ENCODE measurements at places on chromosomes 12 and 14.

DNA sequence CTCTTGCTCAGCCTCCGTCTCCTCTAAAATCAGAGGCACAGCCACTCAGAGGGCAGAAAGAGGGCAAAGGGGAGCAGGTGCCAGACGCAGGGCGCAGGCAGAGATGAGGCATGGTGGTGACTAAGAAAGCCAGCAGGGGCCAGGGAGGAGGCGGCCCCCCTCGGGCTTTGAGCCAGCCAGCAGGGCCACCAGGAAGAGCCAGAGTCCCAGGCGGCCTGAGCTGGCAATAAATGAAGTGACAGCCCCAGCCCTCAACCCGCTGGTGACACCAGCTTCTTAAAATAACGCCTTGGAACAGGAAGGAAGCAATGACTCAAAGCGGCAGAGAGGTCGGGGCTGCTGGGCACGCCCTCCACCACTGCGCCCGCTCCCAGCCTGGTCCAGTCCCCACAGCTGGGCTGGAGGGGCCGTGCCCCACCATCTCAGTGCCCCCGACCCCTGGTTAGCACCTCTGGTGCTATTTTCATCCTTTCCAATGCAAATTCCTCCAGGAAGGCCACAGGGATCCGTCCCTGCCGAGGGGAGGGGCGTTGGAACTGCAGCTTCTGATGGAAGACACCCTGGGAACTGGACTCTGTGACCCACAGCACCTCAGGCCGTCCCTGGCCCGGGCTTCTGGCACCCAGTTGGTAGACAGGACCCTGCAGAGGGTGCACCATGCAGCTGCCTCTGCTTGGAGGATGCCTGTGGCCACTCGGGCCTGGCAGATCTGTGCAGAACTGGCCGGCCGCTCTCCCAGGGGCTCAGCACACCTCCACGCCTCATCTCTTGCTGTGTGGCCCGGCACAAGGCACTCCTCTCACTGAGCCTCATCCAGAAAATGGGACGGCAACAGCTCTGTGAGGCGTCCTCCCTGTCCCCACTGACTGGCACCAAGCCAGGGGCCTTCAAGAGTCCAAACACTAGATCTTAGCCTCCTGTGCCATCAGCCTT, 113.7 kb downstream of the NCOR2 start:
- DNase-seq = no peak

DNA sequence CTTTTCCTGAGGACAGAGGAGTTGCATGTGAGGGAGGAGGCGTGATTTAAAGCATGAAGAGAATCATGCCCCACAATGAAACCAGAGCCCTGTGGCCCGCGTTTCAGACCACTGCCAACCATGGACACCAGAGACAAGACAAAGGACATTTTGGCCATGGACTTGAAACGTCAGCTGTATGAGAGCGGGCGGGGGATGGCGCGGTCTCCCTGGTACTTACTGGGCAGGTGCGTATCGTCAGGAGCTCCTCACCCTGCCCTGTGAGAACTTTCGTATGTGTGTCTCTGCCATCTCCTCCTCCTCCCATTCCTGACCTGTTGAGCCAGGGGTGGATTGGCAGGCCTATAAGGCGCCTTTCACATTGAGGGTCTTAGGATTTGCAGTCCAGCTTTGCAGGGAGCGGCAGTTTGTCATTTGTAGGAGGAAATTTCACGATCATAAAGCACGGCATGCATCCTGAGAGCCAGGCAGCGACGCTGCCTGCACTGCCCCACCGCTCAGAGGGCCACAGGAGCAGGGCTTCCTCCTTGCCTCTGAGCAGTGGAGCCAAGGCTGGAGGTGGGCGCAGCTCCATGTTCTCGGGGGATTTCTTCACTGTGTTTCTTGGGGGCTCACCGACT, 22.2 kb downstream of the SFSWAP start:
- no peak for DNase-seq

DNA sequence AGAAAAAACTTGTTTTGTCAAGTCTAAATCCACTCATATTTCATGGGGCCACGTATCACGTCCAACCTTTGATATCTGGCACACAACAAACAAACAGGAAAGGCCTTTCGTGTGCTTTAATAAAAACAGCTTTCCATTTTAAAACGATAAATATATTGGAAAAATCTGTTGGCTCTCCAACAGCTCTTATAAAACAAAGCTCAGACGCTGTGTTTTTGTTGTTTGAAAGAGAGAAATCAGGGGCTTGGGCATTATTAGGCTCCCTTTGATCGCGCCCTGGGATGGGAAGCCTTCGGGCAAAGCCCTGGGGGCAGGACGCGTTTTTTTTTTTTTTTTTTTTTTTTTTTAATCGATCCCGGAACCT, 429 bp upstream of the PLEKHA5 start:
- DNase-seq = no peak

- DNase-seq = no peak
These were observed 199.8 kb upstream of the ARHGAP5 start for GRCh38 chr14:31877255-31877798.

- no peak for DNase-seq
These were observed 79.7 kb downstream of the RIMBP2 start for GRCh38 chr12:130636370-130636769.

- DNase-seq = no peak
These were observed 38.0 kb downstream of the LTBP2 start for GRCh38 chr14:74574090-74574433.

GRCh38 chr12:53712059-53712643, 15.1 kb downstream of the CALCOCO1 start:
- no peak for DNase-seq

DNA sequence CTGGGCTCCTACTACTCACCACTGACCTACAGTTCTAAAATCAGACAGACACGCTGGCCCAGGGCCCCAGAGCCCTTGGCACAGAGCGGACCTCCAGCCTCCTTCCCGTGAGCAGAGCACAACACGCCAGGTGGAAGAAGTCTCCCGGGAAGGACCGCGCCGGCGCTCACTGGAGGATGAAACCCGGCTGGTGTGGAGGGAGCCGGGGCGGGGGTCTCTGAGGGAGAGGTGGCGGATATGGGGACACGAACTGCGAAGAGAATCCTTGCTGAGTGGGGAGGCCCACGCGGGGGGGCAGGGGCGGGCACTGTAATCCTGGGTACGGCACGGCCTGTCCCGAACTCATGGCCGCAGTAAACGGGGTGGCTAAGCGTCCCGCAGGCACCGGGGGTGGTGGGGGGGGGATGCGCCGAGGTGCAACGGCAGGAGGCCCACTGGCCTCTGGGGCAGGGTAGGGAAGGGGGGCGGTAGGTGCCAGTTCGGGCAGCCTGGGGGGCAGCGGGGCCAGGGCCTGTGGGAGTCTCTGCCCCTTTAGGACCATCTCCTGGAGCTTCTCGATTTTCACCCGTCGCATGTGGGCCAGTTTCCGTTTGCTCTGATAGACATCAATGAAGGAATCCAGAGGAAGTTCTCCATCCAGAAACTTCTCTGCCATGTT, 28.8 kb downstream of the VPS37B start:
- no peak for DNase-seq

DNA sequence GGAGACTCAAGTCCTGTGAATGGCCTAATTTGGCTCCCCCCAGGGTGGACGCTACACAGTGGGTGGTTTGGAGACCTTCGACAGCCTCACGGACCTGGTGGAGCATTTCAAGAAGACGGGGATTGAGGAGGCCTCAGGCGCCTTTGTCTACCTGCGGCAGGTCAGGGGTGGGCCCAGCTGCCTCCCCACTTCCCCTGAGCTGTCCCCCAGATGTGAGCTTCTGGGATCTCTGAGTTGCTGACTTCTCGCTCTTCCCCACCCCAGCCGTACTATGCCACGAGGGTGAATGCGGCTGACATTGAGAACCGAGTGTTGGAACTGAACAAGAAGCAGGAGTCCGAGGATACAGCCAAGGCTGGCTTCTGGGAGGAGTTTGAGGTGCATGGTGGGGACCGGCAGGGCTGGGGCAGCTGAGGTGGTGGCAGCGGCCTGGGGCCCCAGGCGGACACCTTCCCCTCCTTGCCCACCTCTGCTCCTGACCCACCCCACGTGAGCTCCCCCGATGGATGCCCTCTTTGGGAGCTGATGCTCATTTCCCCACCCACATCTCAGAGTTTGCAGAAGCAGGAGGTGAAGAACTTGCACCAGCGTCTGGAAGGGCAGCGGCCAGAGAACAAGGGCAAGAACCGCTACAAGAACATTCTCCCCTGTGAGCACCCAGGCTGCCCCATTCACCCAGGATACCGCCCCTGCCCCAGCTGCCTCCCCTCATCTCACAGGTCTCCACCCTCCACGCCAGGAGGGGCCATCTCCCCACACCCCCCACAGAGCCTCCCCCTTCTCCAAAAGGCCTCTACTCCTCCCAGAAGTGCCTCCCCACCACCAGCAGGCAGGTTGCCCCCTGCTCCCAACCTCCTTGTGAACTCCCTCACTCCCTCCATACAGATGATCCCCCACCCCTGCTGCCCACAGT, 4.2 kb downstream of the PTPN6 start:
- no peak for DNase-seq

GRCh38 chr12:53575502-53576249, 50.5 kb downstream of the ATF7 start:
- DNase-seq = no peak

DNA sequence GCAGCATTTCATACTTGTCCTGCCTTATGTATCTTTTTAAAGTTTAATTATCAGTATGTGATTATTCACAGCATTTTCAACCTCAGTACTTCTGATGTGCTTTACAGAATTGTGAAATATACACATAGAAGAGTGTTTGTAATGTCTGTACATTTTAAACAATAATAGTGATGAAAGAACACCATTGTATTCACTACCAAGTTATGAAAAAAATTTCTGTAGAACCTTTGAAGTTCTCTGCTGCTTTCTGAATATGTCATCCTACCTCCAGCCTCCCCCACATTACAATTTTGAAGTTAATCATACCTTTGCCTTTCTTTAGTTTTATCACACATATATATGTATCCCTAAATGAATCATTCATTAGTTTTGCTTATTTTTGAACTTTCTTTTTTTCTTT, 24.8 kb downstream of the FRMD6 start:
- DNase-seq = no peak

GRCh38 chr14:90560991-90561390, 164.2 kb downstream of the CALM1 start:
- no peak for DNase-seq

- no peak for DNase-seq
These were observed 56.7 kb downstream of the FOXG1 start for GRCh38 chr14:28823245-28823644.

GRCh38 chr12:82426586-82426985, 68.3 kb downstream of the METTL25 start:
- DNase-seq = no peak

GRCh38 chr14:69900603-69901002, 21.4 kb downstream of the SMOC1 start:
- no peak for DNase-seq

GRCh38 chr12:26728205-26729050, 104.6 kb downstream of the ITPR2 start:
- no peak for DNase-seq

GRCh38 chr14:34640826-34641225, 10.9 kb upstream of the SNX6 start:
- no peak for DNase-seq

GRCh38 chr14:71437870-71438269, 494.4 kb upstream of the RGS6 start:
- DNase-seq = no peak

- no peak for DNase-seq
These were observed 224.3 kb downstream of the SLC41A2 start for GRCh38 chr12:104733717-104734175.

GRCh38 chr14:84252706-84253105, 1277.2 kb upstream of the FLRT2 start:
- DNase-seq = no peak

DNA sequence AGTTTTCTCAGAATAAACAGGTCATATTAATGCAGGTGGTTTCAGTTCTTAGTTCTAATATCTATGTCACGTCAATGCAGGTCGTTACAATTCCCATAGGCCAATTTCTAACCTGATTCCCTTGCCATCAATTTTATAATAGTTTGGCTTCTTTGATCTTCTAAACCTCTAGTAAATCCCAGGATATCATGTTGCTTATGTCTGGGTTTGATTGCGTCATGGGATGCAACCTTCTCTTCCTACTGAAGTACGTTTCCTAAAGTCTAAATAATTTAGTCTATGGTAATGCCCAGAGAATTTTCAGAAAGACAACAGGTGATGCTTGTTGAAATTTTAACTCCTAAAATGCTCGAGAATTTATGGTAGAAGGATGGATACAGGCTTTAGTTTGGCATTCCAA, 19.2 kb downstream of the TAS2R7 start:
- no peak for DNase-seq

- no peak for DNase-seq
These were observed 28.3 kb upstream of the ZFP36L1 start for GRCh38 chr14:68820999-68821683.

- peak; percentile 89 for DNase-seq
These were observed 1.8 kb downstream of the ULK1 start for GRCh38 chr12:131896080-131896810.

GRCh38 chr12:48969833-48970701, 1.5 kb downstream of the WNT10B start:
- no peak for DNase-seq

- peak; percentile 58 for DNase-seq
These were observed 25.0 kb downstream of the HIP1R start for GRCh38 chr12:122860040-122860853.

DNA sequence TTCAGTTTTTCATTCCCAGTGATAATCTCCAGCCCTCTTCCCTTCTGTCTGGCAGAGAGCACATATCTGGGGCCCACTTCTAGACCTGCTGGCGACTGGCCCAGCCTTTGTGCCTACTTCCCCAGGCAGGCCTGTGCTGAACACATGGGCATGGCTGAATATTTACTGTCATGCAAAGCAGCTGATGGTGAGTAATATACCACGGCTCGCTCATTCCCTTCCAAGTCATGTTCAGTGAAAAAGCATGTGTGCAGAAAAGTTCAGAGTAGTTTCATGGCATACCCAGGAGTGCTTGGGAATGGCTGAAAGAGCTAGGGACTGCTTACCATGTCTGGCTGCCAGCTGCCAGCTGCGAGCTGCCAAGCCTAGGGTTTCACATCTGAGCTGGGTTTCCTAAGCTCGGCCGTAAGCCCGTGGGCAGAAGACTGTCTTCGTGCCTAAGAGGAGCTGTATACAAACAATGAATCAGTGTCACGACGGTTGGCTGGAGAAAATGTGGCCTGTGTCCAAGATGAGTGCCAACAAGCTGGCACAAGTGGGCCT, 179.9 kb upstream of the PELI2 start:
- DNase-seq = peak; percentile 13

- peak; percentile 35 for DNase-seq
These were observed 98.6 kb downstream of the NT5DC3 start for GRCh38 chr12:103742349-103742932.

DNA sequence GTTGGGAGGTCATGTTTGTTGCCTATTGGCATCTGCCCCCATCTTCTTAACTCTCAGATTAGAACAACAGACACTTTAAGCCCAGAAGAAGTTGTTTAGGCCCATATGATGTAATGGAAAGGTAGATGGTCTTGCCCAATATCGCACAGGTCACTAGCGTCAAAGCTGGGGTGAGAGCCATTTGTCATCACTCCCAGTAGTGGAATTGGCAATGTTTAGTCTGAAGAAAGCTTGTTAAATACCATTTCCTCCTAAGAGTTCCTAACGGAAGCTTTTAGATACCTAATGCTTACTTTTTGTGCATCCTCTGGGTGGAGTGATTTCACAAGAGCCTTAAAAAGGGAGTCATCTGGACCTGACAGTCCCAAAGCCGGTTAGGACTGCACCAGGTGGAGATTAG, 125.4 kb downstream of the DACT1 start:
- no peak for DNase-seq

Data from C1 segment of cervical spinal cord (tissue), 14 donors.